ENCODE measurements at places on chromosomes 16 and 17.

DNA sequence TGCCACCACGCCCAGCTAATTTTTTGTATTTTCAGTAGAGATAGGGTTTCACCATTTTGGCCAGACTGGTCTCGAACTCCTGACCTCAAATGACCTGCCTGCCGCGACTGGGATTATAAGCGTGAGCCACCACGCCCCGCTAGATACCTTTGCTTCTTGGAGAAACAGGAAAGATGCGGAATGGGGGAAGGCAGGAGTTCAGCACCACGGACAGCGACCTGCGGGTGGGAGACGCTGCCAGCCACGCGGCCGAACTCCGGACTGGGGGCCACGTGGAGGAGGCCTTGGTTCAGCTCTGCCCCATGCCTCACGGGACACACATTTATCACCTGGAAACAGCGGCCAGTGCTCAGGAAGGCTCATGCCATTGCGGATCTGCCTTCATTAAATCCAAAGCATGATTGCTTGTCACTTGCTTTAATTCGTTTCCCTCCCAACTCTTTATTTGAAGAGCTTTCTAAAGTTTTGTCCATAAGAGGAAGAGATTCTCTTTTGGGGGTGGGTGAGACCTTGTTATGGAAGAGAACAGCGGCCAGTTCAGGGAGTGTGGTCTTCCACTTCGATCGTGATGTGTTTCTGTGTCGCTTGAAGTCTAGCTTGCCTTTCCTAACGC, 219.9 kb downstream of the ENGASE start:
- DNase-seq: peak; percentile 25

- no peak for DNase-seq
Measured at GRCh38 chr17:37770631-37771518, 26.0 kb upstream of the HNF1B start.

GRCh38 chr16:30767767-30768465, 5.8 kb downstream of the RNF40 start:
- DNase-seq: no peak

- DNase-seq: no peak
Measured at GRCh38 chr16:81543571-81543970, 99.0 kb downstream of the CMIP start.

DNA sequence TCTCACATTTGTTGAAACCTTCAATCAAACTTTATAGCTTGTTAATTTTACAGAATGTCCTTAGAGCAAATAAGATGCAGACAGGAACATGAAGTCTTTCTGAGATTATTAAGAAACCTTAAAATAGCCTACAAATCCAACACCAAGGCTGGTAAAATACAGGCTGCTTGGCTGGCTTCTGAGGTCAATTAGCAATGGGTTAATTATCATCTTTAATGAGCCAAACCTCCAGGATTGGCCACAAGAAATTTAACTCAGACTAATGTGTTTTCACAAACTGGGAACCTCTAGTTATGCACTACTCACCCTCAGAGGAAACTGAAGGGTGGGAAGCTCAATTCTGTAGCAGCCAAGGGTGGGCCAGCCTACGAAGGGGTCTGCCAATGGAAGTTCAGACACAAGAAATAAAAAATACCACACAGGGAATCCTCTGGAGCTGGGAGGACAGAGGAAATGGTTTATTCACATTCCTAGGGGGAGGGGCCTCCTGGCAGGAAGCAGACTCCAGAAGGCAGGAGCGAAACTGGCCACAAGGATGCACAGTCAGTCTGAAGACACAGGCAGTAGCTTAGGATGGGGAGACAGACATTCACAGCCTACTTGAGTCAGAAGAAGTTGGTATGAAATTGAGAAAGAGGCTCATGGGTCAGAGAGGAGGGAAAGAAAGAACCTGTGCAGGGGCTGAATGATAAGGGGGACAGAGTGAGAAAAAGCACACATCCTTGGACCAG, 36.1 kb downstream of the HIC1 start:
- DNase-seq: peak; percentile 91

- peak; percentile 79 for DNase-seq
Measured at GRCh38 chr17:31067691-31068184, 27.0 kb upstream of the NF1 start.

Measured in HFF-Myc (cell line).